ENCODE measurements at places on chromosomes 11 and 22.
A peak's percentile ranks its signal among the peaks of the same experiment; 100 is the strongest.

DNA sequence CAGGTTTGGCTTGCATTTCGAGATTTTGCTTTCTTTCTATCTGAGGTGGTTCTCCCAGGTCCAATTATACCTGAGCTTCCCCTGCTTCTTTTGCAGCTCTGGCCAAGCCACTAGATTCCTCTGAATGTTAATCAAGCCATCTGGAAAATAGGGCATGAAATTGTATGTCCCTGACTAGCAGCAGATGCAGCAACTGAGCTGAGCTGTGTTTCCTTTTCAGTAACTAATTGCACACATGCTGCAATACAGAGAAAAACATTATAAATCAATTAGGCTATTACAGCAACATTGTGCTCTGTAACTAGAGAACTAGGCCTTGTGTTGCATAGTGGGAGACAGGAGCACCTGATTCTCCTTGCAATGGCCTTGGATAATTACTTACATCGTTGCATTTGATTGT, 408.3 kb downstream of the ETS1 start:
- DNase-seq, result no peak

DNA sequence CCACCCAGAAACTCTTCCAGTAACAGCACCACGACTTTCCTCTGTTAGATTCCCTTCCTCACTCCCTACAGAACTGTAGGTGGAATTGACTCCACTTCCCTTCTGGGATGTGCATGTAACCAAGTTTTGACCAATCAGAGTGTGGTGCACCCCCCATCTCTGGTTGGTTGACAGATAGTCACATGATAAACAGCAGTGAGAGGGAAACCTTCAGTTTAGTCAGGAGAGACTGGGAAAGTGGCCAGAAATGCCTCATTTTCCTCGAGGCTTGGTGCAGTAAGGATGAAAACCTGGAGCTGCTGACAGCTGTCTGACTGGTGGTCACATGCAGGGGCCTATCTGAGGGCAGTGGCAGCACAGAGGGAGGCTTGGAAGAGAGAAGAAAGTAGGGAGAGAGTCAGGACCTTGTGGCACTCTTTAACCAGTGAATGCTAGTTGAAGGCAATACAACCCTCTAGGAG, 67.3 kb upstream of the GRK3 start:
- no peak for DNase-seq

GRCh38 chr11:64863391-64864060, 14.9 kb downstream of the EHD1 start:
- peak; percentile 56 for DNase-seq

DNA sequence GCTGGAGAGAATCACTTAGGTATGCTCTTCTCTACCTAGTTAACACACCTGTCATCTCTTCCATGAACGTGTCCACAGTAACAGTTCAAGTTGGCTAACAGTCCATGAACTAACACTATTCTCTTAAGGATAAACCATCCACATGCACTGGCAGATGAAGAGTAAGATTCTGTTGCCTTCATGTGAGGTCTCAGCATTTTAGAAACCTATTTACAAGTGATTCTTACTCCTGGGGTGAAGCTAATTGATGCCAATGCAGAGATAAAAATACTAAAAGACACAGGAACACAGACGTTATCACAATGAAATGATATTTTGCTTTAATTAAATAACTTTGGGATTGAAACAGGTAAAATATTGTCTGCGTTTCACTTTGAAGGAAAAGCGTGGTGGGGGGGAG, 1.3 kb downstream of the LRRC4C start:
- DNase-seq, result no peak

GRCh38 chr11:57639321-57640067, 10.2 kb downstream of the YPEL4 start:
- DNase-seq, result no peak

DNA sequence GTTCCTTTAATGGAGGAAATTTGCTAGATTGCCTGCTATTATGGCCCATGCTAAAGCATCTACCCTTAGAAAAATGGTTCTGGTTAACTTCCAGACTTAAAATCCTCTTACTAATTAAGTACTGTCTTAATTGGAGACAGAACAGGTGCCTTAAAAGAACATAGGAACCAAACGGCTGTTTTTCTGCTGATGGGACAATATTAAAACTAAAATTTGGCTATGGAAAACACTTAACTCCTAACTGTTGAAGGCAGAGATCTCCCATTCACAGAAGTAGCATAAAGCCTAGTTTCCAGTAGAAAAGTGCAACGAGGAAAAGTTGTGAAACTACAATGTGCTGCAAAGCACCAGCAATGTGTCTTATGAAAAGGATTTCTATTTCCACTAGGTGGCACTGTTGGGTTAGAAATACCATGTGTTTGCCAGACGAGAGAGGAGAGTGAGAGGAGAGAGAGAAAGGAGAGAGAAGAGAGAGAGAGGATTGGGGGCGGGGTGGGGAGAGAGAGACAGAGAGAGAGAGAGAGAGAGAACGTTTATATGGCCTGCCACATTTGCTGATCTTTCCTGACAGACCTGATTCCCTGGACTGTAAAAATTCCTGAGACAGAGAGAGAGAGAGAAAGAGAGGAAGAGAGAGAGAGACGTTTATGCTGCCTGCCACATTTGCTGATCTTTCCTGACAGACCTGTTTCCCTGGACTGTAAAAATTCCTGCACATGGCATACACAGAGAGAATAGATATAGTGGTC, 51.5 kb downstream of the FAM181B start:
- DNase-seq, result no peak

DNA sequence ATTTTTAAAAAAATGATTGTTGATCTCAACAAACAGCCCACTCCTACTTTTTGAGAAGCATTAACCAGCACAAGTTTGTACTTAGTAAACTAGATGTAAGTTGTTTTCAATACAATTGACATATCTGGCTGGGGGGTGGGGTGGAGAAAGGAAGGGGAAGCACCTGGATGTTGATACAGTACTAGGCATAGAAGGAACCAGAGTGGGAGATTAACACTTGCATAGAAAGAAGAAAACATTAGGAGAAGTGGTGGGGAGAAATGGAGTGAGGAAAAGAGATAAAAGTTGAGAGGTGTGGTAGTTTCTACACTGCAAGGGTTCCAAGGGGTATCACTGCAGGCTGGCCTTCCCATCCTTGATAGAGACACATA, 10.6 kb upstream of the GAB2 start:
- no peak for DNase-seq

GRCh38 chr11:67420147-67420645, 4.7 kb downstream of the CARNS1 start:
- no peak for DNase-seq

DNA sequence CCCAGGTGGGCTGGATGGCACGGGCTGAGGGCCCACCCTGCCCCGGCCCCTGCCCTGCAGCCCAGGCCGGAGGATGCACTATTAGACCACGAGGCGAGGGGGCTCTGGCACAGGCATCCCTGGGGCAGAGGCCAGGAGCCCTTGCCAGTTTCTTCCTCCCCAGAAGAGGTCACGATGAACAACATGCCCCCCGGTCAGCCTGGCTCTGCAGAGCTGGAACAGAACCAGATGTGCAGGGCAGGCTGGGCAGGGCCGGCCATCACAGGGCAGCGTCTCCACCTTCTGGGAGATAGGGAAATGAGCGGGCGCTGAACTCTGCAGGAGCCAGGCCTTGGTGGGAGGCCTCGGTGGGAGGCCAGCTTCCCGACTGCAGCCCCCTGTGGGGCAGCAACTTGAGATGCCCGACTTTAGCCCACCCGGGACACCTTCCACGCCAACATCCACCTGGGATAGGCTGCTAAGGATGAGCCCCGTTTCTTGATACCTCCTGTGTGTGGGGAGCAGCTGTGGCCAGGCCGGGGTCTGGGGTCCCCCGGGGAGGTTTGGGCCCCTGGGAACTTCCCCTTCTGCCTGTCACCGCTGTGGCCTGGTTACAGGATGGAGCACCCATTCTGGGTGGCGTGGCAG, 21.8 kb upstream of the GNB1L start:
- peak; percentile 47 for DNase-seq

- peak; percentile 14 for DNase-seq
These were observed 10.2 kb upstream of the SF1 start for GRCh38 chr11:64788321-64789215.

DNA sequence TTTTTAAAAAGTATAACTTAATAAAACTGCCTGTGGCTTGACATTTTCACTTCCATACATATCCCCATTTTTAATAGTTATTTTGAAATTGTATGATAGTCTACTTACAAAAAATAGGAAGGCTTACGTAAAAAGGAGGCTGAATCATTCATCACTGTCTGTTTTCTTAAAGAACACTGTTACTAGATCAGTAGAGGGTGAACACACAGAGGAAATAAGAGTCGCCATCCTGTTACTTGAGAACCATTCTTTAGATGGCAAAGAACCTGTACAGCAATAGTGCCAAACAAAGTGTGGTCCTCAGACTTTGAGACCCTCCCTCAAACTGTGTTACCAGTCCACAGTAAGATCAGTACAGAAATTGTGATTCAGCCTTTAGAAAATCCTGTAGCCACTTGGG, 180.7 kb downstream of the PGR start:
- DNase-seq, result no peak

DNA sequence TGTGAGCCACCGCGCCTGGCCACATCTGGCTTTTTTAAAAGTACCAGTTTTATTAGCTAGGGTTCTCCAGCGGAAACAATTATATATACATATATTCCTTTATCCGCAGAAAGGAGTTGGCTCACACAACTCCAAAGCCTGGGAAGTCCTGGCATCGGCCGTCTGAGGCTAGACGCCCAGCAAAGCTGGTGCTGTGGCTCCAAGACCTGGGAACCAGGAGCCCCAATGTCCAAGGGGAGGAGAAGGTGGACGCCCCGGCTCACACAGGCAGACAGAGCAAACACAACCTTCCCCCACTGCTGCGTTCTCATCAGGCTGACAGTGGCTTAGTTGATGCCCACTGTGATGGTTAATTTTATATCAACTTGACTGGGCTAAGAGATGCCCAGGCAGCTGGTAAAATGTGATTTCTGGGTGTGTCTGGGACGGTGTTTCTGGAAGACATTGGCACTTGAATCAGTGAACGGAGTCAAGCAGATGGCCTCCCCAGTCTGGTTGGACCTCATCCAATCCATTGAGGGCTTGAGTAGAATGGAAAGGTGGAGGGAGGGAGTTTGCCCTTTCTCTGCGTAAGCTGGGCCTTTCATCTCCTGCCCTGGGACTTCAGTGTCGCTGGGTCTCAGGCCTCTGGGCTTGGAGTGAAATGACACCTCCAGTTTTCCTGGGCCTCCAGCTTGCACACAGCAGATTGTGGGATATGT, 904.4 kb downstream of the BRD1 start:
- no peak for DNase-seq

GRCh38 chr22:43346521-43346929, 3.4 kb upstream of the SCUBE1 start:
- peak; percentile 65 for DNase-seq

GRCh38 chr22:25919452-25919851, 177.5 kb downstream of the MYO18B start:
- no peak for DNase-seq

GRCh38 chr11:128694618-128695481, 978 bp downstream of the FLI1 start:
- peak; percentile 57 for DNase-seq

DNA sequence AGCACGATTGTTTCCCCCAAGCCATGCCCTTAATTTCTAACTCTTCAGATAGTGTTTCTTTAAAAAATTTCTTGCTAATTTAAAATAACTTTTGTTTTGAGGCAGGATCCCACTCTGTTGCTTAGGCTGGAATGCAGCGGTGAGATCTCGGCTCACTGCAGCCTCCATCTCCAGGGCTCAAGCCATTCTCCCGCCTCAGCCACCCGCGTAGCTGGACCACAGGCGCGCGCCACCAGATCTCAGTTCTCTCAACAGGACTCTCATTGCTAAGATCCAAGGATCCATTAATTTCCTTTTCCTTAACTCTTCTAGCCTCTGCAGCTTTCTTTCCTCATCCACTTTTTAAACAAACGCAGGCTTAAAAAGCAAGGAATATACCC, 327 bp upstream of the MED17 start:
- no peak for DNase-seq

DNA sequence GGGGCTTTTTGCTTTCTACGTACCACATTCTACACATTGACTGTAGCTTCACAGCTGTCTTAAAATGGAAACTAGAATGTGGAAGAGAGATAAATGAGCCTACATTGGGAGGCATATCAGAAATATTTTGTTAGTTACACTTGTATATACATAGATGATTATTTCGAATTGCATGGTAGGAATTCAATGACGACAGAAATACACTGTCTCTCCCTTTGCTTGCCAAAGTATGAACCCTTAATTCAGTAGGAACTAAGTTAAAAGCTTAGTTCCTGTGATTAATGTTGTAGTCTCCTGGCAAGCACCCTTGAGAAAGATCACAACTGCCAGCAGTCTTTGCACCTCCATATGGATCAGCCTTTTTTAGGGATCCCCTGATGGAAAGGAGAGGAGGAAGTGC, 10.1 kb downstream of the C11orf87 start:
- no peak for DNase-seq

DNA sequence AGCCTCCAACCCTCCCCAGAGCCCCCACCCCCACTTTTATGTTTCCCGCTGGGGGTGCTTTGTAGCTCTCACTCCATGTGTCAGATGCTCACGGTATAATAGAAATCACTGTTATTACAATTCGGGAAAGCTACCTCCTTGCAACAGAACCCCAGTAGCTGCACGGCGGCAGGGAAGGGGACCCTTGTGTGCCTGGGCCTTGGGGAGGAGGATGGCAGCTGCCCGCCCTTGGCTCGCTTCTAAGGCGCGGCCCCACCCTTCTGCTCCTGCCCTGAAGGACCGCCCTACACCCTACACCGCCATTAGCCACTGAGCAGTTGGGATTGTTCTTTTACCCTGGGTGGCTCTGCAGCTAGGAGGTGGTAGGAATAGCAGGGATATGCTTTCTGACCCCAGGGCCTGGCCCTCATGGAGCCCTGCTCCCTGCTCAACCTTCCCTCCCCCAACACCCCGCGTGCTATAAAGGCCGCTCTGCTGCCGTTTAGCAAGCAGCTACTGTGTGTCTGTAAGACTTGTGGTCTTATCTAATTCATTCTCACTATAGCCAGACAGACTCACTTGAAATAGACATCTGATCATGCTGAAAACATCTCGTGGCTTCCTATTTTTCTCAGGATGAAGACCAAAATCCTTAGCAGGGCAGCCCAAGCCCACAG, 219.7 kb downstream of the CEP164 start:
- DNase-seq, result no peak

- no peak for DNase-seq
These were observed 6.7 kb upstream of the PAX6 start for GRCh38 chr11:31817621-31818424.
